ENCODE measurements at places on chromosomes 3 and 15.

- DNase-seq: peak; percentile 14
These were observed 278.1 kb upstream of the P2RY1 start for GRCh38 chr3:152556731-152557254.

DNA sequence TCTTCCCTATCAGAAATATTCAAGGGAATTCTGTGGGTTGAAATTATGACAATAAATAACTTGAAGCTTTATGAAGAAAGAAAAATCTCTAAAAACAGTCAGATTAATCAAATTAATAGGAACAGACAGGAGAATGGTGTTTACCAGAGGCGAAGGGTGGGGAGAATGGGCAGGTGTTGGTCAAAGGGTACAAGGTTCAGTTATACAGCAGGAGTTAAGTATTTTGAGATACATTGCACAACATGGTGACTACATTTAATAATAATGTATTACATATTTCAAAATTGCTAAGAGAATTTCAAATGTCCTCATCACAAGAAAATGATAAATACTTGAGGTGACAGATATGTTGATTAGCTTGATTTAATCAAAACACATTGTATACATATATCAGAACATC is 18.6 kb downstream of the SPCS1 start:
- DNase-seq: no peak

DNA sequence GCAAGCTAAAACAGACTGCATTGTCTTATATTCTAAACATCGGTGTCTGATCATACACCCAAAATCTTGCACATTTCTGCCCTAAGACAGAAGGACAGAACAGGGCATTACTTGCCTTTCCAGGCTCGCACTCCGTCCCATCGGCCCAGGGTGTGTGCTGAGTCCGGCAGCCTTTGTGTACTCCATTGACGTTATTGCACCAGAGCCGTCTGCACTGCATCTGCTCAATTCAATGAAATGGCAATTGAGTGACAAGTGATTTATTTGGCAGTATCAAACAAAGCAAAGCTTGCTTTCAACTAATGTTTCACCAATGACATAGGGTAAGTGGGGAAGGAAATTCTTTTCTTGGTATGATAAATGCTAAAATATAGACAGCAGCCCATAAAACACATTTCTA is 40.0 kb downstream of the ADAMTS9 start:
- DNase-seq: no peak

GRCh38 chr15:66570842-66571478 is 5.2 kb upstream of the LCTL start:
- DNase-seq: peak; percentile 68

GRCh38 chr15:90884719-90885431 is 571 bp downstream of the FES start:
- DNase-seq: no peak

DNA sequence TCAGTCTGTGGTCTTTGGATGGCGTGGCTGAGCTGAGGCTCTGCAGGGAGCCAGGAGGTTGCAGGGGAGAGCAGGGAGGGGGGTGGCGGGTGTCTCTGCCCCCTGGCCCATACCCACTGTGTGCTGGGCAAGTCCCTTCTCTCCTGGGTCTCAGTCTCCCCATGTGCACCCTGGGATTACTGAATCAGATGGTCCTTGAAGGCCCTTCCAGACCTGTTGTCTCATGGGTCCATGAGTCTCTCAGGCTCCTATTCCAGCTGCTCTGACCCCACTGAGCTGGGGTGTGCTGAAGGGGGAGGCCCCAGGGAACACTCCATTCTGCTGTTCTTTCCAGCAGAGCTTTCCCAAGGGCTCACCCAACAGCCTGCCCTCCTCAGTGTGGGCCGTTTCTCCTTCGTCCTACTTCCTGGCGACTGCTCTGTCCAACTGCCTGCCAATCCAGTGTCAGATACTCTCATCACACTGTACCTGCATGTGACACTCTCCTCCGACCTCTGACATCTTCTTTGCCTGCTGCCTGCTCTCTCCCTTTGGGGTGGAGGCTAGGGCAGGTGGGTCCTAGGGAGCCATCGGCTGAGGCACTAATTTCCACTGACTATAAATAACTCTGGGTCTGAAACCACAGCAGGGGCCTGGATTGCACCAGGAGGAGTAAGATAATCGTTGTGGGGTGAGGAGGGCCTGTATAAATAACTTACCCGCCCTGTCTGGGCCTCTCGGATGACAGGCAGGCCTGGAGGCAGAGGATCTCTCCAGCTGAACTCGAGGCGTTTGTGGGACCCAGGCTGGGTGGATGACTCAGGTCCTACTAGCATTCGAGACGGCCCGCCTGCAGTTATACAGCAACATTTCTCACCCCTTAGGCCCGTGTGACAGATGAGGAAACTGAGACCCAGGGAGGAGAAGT is 67.1 kb downstream of the ATP2B2 start:
- DNase-seq: no peak

GRCh38 chr3:144259267-144259666 is 287.6 kb downstream of the DIPK2A start:
- DNase-seq: no peak

- DNase-seq: no peak
These were observed 127.4 kb upstream of the FAM3D start for GRCh38 chr3:58793938-58794337.

GRCh38 chr15:28786521-28786920 is 61.9 kb downstream of the GOLGA6L7 start:
- DNase-seq: no peak

DNA sequence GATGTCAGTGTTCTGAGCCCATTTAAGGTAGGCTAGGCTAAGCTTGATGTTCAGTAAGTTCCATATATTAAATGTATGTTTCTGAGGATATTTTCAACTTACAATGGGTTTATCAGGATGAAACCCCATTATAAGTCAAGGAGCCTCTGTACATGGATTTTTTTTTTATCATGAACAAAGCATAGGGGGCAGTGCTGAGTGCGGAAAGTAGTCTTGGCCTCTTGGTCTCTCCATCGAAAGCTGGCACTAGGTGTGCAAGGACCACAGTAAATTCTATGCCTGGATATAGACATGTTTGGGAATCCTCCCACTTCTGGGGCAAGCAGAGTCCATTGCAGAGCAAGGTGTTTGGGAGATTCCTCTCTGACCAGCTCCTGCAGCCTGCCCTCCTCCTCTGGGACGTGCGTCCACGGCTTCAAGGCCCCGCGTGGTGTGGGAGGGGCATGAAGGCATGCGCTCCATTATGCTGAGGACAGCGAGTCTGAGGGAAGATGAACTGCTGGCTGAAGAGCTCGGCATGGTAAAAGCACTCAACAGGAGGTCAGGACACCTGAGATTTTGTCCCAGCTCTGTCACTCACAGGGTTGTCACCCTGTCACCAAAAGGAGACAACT is 122.9 kb upstream of the LIPC start:
- DNase-seq: no peak

All from suppressor macrophage treated with lipopolysaccharide for 1 hour (primary cell).